ENCODE measurements at places on chromosomes 6 and 20.

- peak; percentile 85 for DNase-seq
Measured at GRCh38 chr6:111817451-111818120, 55.7 kb downstream of the FYN start.

DNA sequence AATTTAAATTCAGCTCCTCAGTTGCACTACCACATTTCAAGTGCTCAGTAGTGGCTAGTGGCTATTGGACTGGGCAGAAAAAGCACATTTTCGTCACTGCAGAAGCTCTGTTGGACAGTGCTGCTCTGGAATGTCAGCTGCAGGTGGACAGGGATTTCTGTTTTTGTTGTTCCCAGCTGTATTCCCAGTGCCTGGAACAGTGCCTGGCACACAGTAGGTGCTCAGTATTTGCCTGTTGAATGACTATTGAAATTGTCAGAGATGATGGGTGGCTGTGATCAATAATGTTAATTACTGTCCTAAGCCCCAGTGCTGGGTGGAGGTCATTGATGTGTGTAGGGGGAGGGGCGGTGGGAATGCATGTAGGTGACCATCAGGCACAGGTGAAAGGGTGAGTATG is 5.5 kb downstream of the CLPSL1 start:
- no peak for DNase-seq

- DNase-seq: no peak
Measured at GRCh38 chr6:85866370-85866730, 223.7 kb upstream of the SYNCRIP start.

DNA sequence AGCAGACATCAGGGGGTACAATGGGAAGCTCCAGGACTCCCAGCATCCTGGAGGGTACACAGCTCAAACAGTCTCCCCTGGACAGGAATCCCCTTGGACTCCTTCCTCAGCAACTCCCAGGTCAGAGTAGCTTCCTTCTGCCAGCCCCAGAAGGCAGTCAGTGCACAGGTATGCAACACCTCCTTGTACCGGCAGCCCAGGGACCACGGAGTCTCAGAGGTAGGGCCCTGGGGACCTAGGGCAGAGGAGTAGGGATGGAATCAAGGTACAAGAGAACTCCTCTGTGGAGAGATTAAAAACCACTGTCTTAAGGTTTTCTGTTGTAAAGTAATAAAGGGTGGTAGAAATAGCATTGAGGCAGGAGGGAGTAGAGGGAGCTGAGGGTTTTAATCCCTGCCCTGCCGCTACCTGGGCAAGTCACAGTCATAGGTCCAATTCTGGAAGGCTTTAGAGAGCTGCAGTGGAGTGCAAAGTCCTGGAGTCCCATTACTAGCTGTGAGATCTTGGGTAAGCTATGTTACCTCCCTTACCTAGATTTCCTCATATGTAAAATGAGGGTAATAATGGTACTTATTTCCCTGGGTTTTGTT is 7.5 kb downstream of the TP53TG5 start:
- no peak for DNase-seq

GRCh38 chr6:39313526-39314272 is 520 bp downstream of the KCNK17 start:
- DNase-seq: no peak

DNA sequence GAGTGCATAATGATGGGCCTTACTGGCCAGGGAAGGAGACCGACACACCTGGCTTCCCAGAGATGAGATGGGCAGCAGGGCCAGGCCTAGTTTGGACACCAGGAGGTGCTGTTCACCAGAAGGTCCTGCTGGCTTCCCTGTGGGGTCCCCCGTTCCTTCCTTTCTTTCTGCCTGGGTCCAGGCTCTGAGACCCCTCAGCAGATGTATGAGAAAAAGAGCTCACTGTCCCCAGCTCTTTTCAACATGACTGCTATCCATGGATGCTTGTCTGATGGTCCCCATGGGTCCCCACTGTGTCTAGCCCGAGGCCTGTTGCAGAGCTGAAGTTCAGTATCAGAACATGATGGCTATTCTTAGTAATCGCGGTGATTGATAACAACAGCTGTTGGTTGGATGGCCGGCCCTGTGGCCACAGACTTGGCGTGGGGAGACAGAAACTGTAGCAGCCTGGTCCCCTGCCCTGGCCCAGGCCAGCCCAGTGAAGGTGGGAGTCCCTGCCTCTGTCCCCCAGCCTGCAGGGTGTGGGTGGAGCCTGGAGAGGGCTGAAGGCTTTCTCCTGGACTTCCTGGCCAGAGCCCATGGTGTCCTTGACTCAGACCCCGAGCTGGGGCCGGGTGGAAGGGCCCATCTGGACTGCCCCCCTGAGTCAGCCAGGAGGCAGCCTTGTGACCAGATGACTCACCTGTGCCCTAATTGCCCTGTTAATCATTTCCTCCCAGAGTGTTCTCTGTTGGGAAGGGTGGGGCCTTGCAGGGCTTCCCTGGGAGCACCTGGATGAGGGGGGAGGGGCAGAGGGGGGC is 9.9 kb upstream of the BAK1 start:
- DNase-seq: no peak

DNA sequence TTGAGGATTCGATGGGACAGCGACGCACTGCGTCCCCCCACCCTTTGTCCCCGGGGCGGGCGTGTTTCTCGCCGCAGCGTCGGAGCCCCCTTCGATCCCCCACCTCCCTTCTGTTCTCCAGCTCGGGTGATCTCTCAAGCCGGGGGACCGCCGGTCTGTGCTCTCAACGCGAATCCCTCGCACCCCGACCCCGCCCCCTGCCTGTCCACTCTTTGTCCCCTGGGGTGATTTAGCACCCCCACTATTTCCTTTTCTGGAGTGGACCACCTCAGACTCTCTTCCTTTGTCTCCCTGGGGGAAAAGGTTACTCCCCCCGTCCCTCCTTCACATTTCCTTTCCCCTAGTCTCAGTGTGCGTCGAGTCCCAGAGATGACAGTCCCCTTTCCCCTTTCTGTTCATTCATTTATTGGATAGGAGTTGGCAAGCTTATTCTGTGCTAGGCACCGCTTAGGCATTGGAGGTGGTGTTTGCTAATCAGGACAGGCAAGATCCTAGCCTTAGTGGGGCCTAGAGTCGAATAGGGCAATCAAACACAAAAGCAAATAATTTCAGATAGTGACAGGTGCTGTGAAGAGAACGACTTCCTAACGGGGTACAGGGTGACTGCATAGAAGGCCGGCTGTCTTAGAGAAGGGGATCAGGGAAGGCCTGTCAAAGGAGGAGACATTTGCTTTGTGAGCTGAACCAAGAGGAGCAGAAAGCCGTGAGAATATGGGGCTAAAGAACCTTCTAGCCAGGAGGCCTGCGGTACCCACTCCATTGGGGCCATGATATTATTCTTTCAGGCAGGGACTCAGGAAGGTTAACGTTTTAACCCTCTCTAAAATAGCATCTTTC is 741 bp downstream of the PTPN1 start:
- peak; percentile 65 for DNase-seq

DNA sequence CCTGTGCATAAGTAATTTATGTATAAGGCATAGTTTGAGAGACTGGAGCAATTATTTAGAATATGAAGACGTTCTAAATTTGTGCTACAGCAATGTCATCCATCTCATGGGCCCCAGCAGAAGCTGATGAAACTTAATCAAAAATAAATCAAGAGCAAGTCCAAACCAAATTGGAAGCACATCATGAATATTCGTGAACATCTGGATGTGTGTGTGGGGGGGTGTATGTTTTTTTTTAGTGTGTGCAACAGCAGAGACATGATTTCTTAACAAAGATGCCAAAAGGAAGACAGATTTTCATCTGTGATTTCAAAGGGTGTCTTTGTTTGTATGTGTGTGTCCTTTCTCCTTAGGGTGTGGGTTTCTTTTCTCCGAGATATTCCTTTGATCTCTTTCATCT is 58.9 kb downstream of the SASH1 start:
- DNase-seq: no peak

DNA sequence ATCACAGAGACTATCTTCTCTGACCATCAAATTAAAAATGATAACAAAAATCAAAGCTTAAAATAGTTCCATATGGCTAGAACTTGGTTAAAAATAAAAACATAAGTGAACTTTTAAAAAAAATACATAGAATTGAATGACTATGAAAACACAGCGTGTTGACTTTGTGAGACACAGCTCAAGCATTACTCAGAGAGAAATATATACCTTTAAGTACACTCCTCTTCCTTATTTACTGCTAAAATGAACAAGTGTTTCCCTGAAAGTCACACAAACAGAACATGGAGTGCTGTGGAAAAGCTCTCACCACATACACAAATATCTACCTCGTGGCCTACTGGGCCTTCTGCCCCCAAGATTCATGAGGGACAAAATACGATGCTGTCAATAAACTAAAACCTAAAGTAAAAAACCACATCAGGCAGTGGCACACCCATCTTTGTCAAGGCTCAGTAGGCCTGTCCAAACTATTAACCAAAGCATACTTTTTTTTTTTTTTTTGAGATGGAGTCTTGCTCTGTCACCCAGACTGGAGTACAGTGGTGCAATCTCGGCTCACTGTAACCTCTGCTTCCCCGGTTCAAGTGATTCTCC is 7.5 kb downstream of the FAXC start:
- no peak for DNase-seq

GRCh38 chr6:129059650-129060049 is 176.7 kb downstream of the LAMA2 start:
- no peak for DNase-seq

GRCh38 chr20:57476084-57476526 is 48.8 kb downstream of the CTCFL start:
- no peak for DNase-seq

- DNase-seq: no peak
Measured at GRCh38 chr20:35271073-35271882, 6.6 kb downstream of the MMP24OS start.

DNA sequence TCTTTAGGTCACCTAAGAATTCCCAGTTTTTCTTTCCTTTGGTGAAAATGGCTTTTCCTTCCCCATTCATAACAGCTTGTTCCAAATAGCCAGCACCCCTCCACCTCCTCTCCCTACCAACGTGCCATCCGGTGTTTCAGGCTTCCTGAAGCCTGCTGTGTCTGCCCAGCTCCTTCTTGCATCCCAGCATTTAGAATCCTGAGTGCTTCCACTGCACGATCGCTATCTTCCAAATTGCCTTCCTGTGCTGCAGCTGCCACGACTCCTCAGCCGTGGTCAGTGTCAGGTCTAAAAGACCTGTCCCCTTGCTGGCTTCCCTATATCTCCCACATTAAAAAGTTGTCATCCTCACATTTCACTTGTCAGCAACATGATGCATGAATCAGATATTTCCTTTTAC is 550.3 kb upstream of the JARID2 start:
- no peak for DNase-seq
